HCEC 1CT (cell line): ENCODE measurements at places on chromosomes 3 and 15.

DNA sequence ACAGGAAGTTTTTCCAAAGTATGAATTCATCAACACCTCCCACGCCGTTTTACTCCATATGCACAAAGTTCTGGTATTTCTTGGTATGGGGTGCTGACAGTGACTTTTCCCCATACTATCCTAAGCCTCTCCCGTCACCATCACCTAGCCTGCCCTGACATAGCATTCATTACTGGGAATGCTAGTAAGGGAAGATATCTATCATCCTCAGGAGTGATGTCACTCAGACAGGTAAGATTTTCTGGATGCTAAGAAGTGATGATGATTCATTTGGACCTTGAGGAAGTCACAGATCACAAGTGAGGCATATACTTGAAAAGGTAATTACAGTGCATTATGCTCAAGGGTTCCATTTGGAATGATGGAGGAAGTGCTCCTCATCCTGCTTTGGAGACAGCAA is 355.1 kb upstream of the STAC start:
- DNase-seq, result no peak

- DNase-seq, result no peak
These were observed 6.7 kb downstream of the PCYT1A start for GRCh38 chr3:196280689-196281440.

DNA sequence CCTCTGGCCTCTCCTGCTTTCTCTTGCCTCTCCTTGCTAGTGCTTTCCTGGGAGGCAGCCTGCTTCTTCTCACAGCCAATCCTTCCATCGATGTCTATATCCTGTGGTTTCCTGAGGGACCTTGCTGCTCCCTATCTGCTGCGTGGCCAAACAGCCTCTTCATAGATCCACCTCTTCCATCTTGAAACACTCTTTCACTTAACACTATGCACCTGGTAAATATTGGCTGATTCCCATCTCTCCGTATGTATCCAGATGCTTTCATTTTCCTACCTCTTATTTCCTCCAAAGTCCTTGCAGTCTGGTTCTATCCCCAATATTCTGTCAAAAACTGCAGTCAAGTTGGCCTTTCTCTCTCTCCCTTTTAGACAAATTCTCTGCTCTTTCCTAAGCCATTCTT is 205.2 kb upstream of the CFAP20DC start:
- no peak for DNase-seq

DNA sequence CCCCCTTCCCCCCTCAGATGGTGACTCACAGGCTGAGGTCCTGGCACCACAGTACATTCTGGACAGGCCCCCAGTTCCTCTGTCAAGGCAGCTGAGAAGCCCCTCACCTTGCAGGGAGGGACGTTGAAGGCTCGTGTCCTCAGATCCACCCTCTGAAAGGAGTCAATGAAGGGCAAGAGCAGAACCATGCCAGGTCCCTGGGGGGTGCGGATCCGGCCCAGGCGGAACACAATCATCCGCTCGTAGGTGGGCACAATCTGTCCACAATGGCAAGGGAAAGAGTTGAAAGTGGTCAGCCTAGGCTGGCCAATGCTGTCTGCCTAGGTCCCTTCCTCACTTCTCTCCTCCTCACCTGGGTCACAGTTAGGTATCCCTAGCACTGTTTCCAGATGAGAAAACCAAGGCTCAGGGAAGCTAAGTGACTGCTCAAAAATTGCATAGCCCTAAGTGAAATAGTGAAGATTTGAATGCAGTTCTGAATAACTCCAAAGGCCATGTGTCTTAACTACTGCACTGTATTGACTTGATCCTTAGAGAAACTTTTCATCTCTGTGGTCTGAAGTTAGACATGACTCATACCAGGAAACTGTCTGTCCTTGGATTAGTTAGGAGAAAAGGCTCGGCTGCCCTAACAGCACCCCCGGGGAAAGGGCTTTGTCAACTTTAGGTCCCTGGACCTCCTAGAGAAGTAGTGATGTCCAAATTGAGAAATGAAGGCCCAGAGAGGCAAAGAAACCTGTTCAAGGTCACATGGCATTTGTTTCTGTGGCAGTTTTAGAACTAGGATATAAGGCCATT is 2.9 kb downstream of the STOML1 start:
- peak; percentile 86 for DNase-seq

DNA sequence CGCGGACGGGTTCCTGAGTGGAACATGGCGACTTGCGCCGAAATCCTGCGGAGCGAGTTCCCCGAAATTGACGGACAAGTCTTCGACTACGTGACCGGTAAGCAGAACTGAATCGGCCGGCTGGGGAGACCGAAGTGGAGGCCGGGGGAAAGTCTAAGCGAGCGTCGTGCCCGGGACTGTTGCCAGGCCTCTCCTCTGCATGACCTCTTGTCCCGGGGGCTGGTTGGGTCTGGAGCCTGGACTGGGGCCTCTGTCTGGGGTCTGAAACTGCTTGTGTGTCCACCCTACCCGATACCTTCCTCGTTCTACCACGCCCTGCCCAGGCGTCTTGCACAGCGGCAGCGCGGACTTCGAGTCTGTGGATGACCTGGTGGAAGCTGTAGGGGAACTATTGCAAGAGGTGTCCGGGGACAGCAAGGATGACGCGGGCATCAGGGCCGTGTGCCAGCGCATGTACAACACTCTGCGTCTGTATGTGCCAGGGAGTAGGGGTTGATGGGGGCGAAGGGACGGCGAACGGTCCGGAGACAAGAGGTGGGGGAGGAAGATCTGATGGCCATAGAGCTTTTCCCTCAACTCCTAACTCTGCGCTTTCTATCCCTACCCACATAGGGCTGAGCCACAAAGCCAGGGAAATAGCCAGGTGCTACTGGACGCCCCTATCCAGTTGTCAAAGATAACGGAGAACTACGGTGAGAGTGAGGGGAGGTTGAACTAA is at the start of gene ABCF3:
ABCF3 (plus strand) TSS at position 16 of the 718 bp plus-strand sequence; CDS start at position 25, 9 bp downstream.
- DNase-seq, result peak; percentile 37

- DNase-seq, result peak; percentile 40
These were observed 136.1 kb downstream of the APBA2 start for GRCh38 chr15:29021857-29022256.

- DNase-seq, result no peak
These were observed 10.1 kb upstream of the C3orf22 start for GRCh38 chr3:126568776-126569342.

- no peak for DNase-seq
These were observed 340.2 kb downstream of the LRRC3B start for GRCh38 chr3:26962492-26963360.

DNA sequence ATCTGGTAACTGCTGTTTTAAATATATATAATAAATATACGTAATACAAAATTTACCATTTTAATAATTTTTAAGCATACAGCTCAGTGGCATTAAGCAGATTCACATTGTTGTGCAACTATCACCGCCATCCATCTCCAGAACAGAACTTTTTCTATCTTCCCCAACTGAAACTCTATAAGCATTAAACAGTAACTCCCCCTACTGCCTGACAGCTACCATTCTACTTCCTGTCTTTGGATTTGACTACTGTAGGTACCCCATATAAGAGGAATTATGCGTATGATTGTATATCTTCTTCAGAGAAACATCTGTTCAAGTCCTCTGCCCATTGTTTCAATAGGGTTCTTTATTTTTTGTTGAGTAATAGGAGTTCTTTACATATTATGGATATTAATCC is 36.8 kb downstream of the EID1 start:
- DNase-seq, result peak; percentile 35

GRCh38 chr3:64828276-64828675 is 140.5 kb upstream of the ADAMTS9 start:
- DNase-seq, result no peak

- no peak for DNase-seq
These were observed 976 bp upstream of the ABTB1 start for GRCh38 chr3:127671523-127672428.

DNA sequence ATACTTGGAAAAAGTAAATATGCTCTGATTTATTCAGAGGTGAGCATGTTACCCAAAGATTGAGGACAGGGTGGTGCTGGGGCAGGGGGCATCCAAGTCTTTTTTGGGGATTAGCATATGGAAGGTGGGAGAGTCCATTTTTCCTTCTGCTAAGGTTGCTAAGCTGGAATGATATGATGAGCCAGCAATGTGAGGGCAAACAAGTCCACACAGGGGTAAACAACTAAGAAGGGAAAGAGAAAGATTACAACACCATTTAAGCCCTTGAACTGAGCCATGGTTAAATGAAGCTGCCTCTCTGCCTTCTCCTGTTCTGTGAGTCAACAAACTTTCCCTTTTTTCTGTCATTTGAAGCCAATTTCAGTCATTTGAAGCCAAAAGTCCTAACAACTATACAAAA is 89.0 kb downstream of the RPL22L1 start:
- peak; percentile 43 for DNase-seq

DNA sequence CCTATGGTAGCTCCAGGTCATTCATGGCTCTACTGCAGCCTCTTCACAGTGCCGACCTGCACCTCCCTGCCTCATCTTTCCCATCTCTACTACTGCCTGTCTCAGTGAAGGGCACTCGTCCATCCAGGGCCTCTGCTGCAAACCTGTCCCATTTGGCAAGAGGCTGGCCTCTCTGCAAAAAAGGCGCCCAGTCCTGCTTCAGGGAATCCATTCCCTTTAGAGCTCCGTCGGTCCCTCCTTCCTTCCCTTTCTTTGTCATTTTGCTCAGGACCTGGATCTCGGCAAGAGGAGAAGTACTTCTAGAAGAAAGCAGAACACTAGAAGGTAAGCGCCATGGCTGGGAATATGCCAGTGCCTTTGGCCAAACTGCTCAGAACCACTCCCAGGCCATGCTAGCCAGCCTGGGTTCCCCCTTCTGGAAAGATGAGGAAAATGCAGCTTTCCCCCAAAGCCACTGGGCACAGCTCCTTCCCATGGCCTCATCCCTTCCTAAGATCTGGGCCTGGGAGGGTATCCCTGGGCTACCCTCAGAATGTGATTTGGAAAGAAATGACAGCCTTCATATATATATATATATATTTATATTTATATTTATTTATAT is 6.4 kb upstream of the ISL2 start:
- peak; percentile 54 for DNase-seq

GRCh38 chr3:4709341-4709740 is 216.2 kb downstream of the ITPR1 start:
- no peak for DNase-seq

DNA sequence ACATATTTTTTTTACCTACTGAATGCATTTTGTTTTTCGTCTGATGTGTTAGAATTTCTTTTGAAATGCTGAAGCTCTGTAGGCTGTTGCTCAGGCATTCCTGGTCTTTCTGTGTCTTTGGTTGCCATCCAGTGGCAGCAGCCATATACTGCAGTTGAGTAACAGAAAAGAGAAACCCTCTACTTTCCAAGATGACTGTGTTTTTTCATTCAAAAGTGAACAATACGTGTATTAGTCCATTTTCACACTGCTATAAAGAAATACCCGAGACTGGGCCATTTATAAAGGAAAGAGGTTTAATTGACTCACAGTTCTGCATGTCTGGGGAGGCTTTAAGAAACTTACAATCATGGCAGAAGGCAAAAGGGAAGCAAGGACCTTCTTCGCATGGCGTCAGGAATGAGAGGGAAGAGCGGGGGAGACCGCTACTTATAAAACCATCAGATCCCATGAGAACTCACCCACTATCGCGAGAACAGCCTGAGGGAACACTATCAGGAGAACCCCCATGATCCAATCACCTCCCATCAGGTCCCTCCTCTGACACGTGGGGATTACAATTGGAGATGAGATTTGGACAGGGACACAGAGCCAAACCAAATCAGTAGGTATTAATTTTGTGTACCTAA is 4.7 kb upstream of the GOLGA8B start:
- peak; percentile 65 for DNase-seq

- peak; percentile 57 for DNase-seq
These were observed 34.8 kb upstream of the RAB6B start for GRCh38 chr3:133930341-133930933.

DNA sequence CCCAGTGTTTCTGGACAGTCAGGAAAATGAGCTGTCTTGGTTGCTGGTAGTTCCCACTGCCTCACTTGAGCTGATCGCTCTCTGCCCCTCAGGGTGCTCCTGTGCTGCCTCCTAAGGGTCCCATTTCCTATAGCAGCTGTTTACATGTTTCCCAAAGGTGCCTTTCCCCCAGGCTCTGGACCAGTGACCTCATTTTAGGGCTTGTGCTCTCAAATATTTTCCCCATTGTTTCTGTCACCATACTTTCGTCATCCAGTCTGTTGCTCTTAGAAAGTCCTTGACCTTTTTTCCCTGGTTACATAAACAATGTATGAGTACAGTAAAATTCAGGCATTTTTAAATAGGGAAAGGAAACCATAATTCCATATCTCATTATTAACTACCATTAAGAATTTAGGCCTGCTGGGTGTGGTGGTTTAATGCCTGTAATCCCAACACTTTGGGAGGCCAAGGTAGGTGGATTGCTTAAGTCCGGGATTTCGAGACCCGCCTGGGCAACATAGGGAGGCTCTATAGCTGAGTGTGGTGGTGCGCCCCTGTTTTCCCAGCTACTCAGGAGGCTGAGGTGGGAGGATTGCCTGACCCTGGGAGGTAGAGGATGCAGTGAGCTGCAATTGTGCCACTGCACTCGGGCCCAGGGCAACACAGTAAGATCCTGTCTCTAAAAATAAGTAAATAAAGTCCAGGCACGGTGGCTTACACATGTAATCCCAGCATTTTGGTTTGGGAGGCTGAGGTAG is 11.7 kb downstream of the RAD54L2 start:
- no peak for DNase-seq

- DNase-seq, result no peak
These were observed 49.9 kb downstream of the CNTN3 start for GRCh38 chr3:74564560-74564959.

DNA sequence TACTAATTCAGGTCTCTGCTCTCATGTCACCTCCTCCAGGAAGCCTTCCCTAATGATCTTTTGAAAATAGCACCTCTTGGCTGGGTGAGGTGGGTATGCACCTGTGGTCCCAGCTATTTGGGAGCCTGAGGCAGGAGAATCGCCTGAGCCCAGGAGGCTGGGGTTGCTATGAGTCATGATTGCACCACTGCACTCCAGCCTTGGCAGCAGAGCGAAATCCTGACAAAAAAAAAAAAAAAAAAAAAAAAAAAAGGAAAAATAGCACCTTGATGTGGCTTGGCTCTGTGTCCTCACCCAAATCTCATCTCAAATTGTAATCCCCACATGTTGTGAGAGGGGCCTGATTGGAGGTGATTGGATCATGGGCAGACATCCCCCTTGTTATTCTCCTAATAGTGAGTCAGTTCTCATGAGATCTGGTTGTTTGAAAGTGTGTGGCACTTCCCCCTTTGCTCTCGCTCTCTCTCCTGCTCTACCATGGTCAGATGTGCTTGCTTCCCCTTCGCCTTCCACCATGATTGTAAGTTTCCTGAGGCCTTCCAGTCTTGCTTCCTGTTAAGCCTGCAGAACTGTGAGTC is 11.2 kb upstream of the RNU6-1 start:
- DNase-seq, result peak; percentile 28

DNA sequence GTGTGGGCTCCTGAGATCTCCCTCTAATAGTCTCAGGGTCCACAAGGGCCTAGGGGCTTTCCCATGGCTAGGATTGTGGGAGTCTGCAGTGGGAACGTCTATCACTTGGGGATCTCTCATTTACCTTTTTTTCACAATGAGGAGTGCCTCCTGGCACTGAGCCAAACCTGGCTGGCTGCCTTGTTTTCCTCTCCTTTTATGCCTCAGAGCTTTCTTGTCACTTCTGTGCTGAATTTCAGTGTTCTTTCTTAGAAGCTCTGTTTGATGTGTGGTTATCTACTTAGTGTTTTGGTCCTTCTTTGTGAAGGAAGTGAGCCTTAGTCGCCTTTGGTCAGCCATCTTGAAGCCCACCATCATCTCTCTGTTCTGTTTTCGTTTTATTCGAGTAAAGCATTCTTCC is 33.9 kb downstream of the DOCK3 start:
- no peak for DNase-seq

GRCh38 chr3:140198242-140198641 is 263.3 kb downstream of the CLSTN2 start:
- no peak for DNase-seq
